Fibroblast of pulmonary artery (primary cell): ENCODE measurements at places on chromosomes 4 and X.

GRCh38 chr4:121155893-121156292, 8.2 kb downstream of the TNIP3 start:
- DNase-seq = peak; percentile 96

DNA sequence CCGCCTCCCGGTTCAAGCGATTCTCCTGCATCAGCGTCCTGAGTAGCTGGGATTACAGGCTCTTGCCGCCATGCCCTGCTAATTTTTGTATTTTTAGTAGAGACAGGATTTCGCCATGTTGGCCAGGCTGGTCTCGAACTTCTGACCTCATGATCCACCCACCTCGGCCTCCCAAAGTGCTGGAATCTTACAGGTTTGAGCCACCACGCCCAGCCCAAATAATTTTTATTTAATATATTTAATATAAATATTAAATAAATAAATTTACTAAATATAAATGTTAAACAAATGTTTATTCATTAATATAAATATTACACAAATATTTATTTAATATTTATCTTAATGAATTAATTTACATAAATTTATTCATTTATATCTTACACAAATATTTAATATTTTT, 120.2 kb downstream of the SHOX start:
- no peak for DNase-seq

- DNase-seq = no peak
These were observed 108.8 kb downstream of the NHSL2 start for GRCh38 chrX:72019487-72019886.

DNA sequence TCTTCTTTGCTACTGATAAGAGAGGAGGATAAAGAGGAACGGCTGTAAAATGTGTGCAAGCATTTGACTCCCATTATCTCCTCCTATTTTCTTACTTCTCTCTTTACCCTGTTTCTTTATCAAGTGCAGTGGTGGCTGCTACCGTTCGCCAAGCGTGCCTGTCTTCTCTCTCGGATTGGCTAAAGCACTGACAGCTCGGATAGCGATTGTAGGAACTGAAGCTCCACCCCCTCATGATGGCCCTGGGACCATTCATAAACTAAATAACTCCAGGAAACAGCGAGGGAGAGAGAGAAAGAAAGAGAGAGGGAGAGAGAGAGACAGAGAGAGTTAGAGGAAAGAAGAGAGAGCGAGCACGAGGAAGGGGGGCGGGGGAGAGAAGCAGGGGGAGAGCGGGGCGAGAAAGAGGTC, 305 bp upstream of the MAB21L2 start:
- DNase-seq = peak; percentile 71

- no peak for DNase-seq
These were observed 12.3 kb downstream of the SCARB2 start for GRCh38 chr4:76201276-76201675.

DNA sequence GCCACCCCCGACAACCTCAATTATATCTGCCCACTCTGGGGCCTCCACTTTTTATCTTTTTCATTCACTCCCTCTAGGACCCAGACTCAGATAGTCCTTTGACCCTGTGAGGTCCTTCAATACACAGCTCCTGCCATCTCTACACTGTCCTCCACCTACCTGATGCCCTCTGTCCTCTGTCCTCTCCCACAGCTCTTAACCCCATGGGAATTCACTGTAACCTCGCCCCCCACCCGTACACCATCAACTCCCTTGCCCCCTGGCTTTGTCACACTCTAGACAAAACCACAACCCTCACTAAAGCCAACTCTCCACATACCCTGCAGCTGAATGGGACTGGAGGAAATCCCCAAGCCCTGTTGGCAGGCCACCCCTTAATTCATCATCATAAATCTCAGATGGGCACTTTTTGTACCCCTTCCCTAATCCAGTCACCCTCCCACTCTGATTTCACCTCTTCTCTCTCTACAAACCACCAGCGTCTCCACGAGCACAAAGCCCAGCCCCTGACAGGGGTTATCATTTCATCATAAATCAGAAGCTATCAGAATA, 52.3 kb upstream of the ENPP6 start:
- DNase-seq = no peak

DNA sequence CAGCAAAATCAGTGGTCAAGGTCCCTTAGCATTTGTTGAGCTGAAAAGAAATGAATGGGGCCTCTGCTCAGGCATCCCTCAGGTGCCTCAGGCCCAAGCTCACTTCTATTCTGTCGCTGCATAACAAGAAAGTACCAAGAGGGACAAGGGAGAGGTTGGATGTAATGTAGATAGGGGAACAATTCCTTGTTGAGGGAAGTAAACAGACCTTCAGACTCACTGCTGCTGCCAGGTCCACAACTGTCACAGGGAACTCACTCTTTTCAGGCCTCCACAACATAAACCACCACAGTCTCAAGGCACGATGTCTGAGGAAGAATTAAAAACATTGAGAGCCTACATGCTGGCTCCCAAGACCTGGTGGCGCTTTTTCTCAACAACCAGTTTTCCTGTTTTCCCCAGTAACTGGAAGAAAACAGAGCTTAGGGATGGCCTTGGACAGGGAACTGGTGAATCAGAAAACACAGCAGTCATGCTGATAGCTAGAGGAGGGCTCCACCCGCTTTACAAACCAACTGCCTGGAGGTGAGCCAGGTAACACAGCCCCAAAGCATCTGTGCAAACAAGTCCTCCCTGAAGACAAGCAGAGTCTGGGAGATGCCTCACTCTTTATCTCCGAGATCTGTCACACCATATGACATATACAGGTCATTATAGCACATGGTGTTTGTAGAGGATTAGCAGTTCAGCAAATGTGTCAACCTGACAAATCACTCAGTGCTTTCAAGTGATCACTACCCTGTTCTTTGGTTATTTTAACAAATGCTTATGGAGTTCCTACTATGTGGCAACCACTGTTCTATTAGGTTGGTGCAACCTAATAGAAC, 14.3 kb upstream of the AWAT1 start:
- peak; percentile 18 for DNase-seq

DNA sequence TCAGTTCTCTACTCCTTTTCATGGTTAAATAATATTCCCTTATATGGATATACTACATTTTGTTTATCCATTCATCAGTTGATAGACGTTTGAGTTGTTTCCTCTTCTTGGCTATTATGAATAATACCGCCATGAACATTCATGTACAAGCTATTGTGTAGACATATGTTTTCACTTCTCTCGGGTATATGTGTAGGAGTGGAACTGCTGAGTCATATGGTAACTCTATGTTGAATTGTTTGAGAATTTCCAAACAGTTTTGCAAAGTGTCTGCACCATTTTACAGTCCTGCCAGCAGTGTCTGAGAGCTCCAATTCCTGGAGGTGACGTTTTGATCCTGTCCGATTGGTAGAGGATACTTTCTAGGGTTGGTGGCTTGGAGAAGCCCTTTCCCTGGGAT, 23.6 kb downstream of the PLAC1 start:
- DNase-seq = peak; percentile 86

GRCh38 chr4:47536966-47537365, 51.9 kb downstream of the ATP10D start:
- DNase-seq = no peak

- DNase-seq = peak; percentile 17
These were observed 116.9 kb upstream of the GABRA2 start for GRCh38 chr4:46506876-46507275.

GRCh38 chr4:14902342-14902741, 99.9 kb upstream of the CPEB2 start:
- DNase-seq = no peak

GRCh38 chr4:165905405-165906027, 32.5 kb downstream of the TLL1 start:
- peak; percentile 45 for DNase-seq

DNA sequence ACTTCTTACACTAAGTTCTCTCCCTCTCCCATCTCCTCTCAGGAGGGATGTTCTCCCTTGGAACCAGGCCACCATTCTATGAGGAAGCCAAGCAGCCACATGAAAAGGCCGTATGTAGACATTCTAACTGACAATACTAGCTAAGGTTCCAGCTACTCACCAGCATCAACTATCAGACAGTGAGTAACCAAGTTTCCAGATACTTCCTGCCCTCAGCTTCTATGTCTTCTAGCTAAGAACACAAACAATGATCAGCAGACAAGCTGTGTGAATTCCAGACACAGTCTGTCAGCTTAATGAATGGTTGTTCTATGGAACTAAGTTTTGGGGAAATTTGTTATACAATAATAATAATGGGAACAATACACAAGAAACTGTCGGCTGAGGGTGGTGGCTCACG, 50.8 kb downstream of the SMIM14 start:
- DNase-seq = peak; percentile 77

DNA sequence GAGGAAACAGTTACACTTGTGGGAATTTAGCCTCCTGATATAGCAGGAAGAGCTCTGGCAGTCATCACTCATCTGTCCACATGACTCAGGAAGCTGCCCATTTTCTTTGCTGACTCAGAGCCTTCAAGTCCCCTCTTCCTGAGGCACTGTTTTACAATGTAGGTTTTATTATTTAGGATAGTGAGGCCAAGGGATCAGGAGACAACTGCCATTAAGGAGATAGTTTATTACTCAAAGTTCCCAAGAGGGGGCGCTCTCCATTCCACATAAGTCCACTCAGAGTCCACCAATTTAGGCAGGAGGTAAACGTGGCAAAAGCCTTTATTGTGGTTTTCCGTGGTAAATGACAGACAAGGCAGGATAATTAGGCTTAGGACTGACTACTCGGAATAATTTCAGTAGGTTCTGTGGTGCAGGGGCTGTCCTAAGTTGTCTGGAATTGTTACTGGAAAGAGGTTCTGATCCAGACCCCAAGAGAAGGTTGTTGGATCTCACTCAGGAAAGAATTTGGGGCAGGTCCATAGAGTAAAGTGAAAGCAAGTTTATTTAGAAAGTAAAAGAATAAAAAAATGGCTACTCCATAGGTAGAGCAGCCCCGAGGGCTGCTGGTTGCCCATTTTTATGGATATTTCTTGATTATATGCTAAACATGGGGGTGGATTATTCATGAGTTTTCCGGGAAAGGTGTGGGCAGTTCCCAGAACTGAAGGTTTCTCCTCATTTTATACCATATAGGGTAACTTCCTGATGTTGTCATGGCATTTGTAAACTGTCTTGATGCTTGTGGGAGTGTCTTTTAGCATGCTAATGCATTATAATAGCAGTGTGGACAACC, 96.0 kb upstream of the RAB40AL start:
- peak; percentile 31 for DNase-seq

DNA sequence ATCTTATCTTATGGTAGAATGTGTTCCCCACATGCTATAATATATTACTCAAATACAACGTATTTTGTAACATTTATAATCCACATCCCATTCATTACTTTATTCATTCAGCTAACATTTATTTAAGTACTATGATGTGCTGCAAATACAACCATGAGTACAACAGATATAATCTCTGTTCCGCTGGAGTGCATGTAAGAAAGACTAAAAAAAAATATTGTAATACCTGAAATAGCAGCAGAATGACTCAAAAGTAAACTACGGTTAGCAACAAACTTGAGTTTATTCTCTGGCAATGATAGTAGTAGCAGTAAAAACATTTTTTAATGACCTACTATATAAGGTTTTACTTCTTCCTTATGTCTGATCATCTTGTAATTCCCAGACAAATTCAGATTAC, 1776.3 kb downstream of the STIM2 start:
- no peak for DNase-seq

DNA sequence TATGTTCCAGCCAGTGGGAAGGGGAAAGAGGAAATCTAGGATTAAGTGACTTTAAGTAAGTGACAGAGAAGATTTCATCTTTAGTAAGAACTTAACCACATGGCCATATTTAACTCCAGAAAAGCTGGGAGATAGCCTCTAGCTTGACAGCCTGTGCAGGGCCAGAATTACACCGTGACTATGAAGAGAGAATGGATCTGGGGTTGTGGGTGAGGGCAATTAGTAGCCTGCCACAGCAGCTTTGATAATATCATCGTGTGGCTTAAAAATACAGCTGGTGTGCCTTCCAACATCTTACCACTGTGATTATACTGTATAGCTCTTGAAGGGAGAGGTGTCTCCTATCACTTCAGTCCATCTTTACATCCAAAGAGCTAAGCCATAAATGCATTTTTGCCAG, 57.6 kb upstream of the TBC1D9 start:
- DNase-seq = no peak

- no peak for DNase-seq
These were observed 218.8 kb downstream of the STPG2 start for GRCh38 chr4:97924341-97924958.

GRCh38 chr4:156705311-156705710, 266.3 kb downstream of the PDGFC start:
- peak; percentile 4 for DNase-seq

- DNase-seq = no peak
These were observed 23.0 kb upstream of the FGF5 start for GRCh38 chr4:80243274-80244018.

GRCh38 chrX:15623054-15623453, 22.3 kb upstream of the ACE2 start:
- no peak for DNase-seq

DNA sequence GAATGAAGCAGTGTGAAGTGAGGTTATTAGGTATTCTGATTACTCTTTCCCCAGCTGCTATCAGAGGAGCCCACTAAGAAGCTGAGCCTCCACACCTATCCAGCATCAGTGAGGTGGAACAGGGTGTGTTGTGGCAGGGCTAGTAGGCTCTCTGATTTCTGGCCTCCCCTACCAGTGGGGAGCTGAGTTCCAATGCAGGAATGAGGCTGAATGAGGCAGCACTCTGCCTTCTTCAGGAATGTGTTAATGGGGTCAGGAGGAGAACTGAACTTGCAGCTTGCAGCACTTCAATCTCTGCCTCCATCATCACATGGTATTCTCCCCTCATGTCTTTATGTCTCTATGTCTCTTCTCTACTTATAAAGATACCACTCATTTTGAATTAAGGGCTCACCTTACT, 26.9 kb downstream of the SOX3 start:
- no peak for DNase-seq

DNA sequence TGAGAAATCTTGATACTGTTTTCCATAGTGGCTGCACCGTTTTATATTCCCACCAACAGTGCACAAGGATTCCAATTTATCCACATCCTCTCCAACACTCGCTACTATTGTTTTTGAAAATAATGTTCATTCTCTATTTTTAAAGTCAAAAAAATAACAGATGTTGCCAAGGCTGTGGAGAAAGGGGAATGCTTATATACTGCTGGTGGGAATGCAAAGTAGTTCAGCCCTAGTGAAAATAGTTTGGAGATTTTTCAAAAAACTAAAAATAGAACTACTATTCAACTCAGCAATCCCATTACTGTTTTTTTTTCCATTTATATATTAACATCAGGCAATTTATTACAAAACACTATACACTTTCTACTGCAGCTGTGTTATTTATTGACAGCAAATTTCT, 208.7 kb downstream of the CBLL2 start:
- no peak for DNase-seq

DNA sequence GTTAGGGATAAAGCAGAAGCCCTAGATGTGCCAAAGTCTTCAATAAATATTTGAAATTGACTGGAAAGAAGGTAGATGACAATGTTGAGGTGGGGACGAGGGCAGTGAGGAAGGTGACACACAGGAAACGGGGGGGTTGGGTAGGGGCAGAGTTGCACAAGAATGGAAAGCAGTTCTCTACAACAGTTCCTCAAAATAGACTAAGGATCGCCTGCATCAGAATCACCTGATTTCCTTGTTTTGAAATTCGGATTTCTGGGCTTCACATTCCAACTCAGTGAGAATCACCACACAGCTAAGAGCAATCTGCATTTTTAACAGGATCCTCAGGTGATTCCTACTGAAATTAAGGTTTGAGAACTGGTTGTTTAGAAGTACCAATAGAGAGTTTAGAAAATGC, 70.6 kb downstream of the ARFIP1 start:
- peak; percentile 68 for DNase-seq
